ENCODE measurements at places on chromosomes 6 and 20.

- DNase-seq, result no peak
Observed at GRCh38 chr6:34644716-34645115, 51.9 kb downstream of the ILRUN start.

DNA sequence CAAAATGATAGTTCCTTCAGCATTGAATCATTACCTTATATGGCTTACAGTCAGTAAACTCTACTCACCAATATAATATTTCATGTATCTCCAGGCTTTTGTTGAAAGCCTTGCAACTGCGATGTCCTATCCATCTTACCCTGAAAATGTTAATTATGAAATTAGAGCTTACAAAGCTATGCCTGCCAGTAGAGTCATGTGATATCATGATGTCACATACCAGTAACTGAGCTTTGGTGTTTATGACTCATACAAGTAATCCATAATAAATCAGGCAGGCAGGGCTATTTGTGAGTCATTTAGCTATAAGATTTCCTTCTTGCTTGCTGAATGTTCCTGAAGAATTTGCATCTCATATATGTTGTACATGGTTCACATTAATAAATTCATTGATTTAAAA, 44.9 kb upstream of the FAM83B start:
- DNase-seq, result no peak

GRCh38 chr6:128295670-128296069, 224.7 kb downstream of the PTPRK start:
- DNase-seq, result no peak

- no peak for DNase-seq
Observed at GRCh38 chr6:134253681-134254080, 64.2 kb downstream of the SGK1 start.

- no peak for DNase-seq
Observed at GRCh38 chr6:113289166-113289565, 568.0 kb upstream of the MARCKS start.

DNA sequence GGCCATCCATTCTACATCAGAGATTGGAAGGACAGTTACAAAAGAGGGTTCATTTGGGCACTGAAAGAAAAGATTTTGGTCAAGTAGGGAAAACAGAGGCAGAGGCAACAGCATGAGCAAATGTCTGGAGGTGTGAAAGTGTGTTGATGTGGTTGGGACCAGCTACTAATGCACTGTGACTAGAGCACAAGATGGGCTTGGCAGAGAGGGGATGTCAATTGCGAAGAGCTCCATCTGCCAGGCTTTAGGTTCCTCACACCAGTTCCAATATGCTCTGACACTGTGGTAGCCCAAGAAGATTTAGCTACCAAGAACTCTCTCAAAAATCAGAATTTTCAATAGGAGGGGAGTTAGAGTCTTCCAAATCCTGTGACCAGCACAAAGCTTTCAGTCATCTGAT, 42.1 kb downstream of the TRAF3IP2 start:
- no peak for DNase-seq

GRCh38 chr6:109060571-109060970, 34.1 kb downstream of the SESN1 start:
- no peak for DNase-seq

DNA sequence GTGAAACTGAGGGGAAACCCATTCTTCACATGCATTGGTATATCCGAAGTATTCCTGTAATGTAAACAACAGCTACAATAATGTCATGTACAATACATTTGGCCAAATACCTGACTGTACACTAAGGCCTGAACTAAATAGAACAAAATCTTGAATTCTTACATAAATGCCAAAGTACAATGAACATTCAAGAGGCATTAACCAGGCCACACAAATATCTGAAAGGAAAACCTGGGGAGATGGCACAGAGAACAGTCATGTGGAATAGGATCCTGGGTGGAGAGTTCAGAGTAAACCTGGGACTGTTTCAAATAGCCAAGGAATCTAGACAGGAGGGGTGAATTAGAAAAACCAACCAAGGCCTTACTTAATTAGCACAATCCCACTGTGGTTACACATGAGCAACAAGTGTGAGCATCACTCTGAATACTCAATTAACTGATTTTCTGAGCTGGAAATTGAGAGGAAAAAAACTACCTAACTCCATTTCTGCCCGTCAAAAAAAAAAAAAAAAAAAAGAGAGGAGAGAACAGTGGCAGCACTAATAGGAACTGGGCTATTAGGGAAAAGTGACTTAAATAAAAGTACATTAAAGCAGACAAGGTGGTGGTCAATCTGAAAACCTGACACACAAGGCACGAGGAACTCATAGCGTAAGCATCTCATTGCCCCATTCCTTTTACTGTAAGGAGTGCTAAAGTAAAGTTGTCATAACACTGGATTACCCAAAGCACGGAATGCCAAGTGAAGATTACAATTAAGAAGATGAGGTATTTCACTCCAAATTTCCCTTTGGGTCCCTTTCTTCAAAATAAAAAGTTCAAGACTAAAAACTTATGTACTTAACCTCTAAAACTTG, 10.9 kb downstream of the SNX5 start:
- DNase-seq, result no peak

GRCh38 chr6:21589352-21590345, 3.9 kb upstream of the SOX4 start:
- DNase-seq, result peak; percentile 50

DNA sequence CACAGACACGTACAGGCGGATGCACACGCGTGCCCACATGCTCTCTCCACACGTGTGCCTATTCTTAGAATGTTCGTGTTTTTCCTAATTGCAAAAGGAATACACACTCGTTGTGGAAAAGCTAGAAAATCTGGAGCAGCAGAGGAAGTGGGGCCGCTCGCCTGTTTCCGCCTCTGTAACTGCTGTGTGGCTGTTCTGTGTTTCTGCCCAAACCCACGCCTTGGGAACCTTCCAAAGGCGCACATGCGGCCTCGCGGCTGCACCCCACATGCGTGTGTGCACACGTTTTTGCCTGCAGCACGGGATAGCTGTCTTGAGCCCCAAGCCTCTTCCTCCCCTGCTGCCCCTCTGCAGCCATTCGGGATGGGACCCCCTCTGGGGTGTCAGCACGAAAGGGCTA, 12.2 kb downstream of the SLC17A9 start:
- DNase-seq, result no peak

DNA sequence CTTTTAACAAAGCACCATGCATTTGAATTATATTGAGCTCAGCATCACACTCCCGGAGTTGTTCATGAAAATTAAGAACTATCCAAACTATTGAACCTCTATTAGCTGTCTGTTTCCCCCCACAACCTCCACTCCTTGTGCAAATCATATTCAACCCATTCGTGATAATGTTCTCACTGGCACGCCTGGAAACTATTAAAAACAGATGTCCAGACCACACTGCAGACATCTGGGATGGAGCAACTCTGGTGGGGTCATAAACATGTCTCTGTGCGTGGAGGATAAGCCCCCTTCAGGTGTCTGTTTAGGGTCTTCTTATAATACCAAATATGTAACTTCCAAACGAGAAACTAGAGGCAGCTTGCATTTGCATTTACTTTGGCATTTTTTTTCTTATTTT, 193.7 kb downstream of the TFAP2A start:
- no peak for DNase-seq

DNA sequence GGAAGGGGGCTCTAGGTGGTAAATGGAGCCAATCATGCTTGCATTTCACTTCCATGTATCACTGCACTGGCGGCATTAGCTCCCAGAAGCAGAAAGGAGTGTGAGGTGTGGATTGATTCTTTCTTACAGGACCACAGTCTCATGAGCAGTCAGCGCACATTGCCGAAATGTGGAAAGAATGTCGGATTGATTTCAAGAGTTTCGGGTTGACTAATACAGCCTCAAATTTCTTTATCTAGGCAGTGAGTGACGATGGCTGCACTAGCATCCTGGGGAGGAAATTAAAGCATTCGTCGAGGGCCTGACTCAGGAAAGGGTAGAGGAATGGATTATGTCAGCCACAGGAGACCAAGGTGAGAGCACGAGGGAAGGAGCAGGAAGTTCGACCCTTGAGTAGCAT, 222.8 kb upstream of the CDYL start:
- no peak for DNase-seq

DNA sequence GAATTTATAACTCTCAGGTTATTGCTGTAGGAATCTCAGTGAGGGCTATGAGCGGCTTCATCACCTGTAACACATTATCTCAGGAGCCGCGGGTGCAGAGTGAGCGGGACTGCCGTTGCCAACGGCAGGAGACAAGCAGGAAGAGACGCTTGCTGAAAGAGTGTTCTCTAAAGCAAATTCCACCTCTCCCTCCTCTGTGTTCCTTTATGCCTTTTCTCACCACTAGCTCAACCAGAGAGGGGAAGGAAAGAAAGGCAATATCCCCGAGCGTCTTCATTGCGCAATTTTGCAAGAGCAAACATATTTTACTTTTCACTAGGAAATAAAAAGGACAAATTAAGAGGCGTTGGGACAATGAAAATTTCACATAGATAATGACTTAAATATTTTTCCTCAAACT, 185.2 kb upstream of the EXOC2 start:
- DNase-seq, result no peak

DNA sequence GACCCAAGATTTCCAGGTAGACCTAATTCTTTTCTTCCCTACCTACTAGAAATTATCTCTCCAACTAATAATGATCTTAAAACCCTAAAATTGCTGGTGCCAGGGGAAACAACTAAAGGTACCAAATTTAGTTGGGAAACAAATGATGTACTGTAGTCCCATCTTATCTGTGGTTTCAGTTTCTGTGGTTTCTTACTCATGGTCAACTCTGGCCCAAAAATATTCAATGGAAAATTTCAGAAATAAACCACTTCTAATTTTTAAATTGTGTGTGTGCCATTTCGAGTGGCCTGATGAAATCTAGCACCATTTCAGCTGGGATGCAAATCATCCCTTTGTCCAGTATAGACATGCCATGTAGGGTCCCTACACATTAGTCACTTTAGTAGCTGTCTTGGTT, 475.2 kb upstream of the EPHA7 start:
- no peak for DNase-seq

- no peak for DNase-seq
Observed at GRCh38 chr6:64477391-64477790, 841.8 kb downstream of the PHF3 start.

- no peak for DNase-seq
Observed at GRCh38 chr6:153170511-153170910, 39.4 kb upstream of the RGS17 start.

- DNase-seq, result peak; percentile 40
Observed at GRCh38 chr6:11496152-11497060, 41.1 kb upstream of the TMEM170B start.

DNA sequence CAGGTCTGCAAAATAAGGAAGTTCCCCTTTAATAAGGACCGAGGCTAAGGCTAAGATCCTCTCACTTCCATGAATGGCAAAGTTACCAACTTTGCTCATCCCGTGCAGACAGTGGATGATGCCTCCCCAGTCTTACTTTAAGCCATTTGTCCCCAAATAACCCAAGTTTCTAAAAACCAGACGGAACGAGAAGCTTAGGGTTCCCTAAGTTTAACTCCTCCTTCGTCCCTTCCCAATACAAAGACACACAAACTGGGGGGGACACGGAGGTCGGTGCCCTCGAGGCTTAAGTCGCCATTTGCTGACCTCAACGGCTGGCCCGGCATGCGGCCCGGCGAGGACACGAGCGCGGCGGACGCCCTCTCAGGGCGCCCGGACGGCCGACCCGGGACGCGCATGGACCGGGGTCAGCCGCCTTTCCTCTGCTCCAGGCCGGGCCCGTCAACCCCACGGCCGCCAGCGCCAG, 527 bp downstream of the FBXO30 start:
- no peak for DNase-seq

- DNase-seq, result no peak
Observed at GRCh38 chr6:18585032-18585573, 198.0 kb downstream of the RNF144B start.

DNA sequence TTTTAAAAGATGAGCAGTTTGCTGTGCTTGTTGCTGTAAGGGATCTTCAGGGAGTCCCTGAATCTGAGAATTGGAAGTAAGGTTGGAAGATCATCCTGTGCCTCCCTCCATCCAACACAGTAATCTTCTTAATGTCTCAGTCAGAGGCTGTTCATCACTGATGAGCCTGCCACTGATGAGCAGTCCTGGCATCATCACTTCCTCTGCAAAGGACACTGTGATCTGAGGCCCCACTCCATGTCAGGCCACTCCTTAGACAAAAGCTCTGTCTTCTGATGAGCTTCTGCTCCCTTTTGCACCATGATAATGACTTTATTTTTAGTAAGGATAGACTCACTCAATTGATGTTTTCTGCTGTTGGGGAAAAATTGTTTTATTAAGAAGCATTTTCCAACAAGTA, 121.0 kb downstream of the UST start:
- no peak for DNase-seq

DNA sequence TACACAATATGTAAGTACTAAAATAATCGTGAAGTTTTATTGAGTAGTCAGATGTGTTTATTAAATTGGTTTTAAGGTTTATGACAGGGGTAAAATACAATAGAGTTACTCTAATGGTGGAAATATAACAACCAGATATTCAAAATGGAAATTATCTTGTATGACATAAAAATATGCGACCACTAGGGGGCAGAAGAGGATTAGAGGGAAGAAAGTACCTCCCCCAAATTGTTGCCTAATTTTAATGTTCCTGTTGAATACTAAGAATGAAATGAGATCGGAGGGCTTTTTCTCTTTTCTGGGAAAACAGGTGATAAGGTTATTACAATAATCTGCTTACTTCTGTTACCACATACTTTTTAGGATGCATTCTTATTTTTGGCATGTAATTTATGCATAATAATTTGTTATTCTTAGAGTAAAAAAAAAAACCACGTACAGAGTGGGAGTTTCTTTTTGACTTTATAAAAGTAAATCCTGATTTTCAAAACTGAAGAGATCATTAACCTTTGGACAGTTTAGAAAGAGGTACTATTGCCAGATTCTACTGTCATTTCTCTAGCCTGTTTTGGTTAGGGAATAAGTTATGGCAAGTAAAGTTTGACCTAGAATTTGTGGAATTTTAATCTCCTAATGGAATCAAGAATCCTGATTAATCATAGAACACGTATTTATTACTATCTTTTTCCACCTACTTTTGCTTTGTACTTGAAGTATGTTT, 159.2 kb downstream of the CD109 start:
- DNase-seq, result no peak

DNA sequence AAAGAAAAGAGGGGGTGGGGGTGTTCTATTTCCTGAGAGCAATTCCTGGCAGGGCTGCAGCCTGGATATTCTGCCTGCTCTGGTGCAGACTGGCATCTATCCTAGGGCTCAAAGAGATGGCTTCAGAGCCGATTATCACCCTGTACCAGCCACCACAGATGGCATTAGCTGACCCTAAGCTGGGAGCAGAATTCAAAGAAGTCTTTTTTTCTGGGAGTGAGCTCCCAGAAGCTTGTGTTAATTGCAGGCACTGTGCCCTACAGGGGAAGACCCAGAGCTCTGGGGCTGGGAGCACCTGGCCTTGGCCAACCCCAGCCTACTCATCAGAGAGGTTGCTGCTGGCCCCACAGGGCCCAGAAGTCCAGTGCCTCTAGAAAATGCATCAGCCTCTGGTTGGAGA, 85.9 kb downstream of the PXDC1 start:
- DNase-seq, result no peak

All from activated CD4-positive, CD25-positive, alpha-beta regulatory T cell (primary cell).